ENCODE measurements at places on chromosomes 5 and 9.
A peak's percentile ranks its signal among the peaks of the same experiment; 100 is the strongest.

- DNase-seq = no peak
Measured at GRCh38 chr9:121278477-121279261, 10.7 kb downstream of the GSN start.

DNA sequence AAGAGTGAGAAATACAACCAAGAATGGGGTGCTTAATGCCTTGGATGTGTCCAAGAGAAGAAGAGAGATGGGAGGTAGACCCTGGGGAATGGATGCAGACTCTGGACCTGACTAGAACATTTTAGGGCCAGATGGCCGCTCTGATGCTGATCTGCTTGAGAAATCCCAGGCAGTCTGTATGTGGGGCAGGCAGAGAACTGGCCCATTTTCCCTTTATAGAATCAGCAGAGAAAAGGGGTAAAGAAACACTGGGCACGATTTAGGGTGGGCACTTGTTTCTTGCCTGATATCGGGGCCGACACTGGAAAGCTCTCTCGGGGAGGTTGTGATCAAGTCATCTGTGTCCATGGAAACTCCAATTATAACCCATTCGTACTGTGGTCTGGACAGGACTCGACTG is 118.5 kb upstream of the FSTL4 start:
- DNase-seq = no peak

- DNase-seq = no peak
Measured at GRCh38 chr5:91125916-91126315, 257.2 kb downstream of the ARRDC3 start.

DNA sequence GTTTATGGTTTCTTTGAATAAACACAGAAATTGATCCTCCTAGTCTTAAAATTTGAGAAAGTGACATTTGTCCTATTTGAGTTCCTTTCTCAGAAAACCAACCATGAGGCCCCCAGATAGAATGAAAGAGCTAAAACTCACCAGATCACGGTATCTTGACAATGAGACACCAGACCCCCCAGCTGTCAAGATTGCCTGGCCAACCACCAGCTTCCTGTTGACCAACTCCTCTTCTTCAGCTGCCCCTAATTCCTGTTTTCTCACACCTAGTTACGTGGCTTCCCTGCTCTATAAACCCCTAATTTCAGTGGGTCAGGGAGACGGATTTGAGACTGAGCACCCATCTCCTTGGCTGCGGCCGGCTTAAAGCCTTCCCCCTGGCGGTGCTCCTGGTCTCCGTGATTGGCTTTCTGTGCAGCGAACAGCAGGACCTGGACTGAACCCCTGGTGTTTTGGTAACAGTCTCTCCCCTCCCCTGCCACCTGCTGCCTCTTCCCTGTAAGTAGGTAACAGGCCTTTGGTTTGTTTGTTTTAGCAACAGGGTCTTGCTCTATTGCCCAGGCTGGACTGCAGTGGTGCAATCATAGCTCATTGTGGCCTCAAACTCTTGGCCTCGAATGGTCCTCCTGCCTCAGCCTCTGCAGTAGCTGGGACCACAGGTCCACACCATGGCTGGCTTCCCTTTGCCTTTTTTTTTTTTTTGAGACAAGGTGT is 4.8 kb upstream of the ENTPD2 start:
- no peak for DNase-seq

DNA sequence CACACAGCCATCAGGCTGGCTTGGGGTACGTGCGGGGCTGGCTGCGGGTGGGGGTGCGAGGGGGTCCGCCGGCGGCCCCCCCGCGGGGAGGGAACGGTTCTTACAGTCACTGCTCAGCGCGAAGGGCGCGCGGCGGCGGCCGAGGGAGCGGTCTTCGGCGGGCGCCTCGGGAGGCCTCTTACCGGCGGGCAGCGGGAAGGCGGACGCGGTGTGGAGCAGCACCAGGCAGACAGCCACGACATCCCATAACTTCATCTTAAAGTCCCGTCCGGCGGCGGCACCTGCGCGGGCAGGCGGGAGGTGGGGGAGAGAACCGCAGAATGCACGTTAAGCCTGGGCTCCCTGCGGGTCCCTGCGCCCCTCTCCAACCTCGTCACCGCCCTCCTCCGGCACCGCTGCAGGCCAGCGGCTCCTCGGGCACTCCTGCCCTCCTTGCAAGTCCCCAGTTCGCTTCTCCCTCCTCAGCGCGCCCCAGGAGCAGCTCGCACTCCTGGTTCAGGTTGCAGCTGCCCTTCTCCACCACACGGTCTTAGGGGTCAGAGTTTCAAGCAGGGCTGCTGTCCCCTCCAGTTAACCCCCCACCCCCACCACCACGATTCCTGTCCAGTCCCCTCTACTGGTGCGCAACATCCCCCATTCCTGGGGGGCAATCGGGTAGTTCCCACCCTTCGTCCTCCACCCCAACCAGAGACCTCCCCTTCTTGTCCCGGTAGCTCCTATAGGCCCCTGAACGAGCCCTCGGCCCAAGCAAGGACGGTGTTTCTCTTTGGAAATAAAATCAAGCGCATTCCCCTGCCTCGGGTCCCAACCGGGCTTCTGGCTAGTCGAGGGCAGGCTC is 5.1 kb downstream of the GDNF start:
- no peak for DNase-seq

GRCh38 chr5:143819716-143820115 is 7.8 kb downstream of the HMHB1 start:
- no peak for DNase-seq

GRCh38 chr9:17005056-17005823 is 129.6 kb upstream of the CNTLN start:
- no peak for DNase-seq

- peak; percentile 56 for DNase-seq
Measured at GRCh38 chr5:124980163-124980941, 233.9 kb upstream of the ZNF608 start.

DNA sequence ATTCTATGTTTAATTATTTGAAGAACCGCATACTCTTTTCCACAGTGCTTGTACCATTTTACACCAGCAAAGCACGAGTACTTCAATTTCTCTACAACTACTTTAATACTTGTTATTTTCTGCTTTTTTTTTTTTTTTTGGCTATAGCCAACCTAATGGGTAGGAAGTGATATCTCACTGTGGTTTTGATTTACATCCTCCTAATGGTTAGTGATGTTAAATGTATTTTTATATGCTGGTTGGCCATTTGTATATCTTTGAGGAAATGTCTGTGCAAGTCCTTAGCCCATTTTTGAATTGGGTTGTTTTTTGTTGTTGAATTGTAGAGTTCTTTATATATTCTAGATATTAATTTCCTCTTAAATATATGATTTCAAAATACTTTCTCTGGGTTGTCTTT is 22.6 kb downstream of the OGN start:
- no peak for DNase-seq

GRCh38 chr5:151719228-151720000 is 32.7 kb upstream of the SPARC start:
- no peak for DNase-seq

GRCh38 chr5:18299166-18299565 is 664.9 kb downstream of the TAF11L14 start:
- no peak for DNase-seq

GRCh38 chr9:72883875-72884274 is 69.0 kb downstream of the ALDH1A1 start:
- no peak for DNase-seq

DNA sequence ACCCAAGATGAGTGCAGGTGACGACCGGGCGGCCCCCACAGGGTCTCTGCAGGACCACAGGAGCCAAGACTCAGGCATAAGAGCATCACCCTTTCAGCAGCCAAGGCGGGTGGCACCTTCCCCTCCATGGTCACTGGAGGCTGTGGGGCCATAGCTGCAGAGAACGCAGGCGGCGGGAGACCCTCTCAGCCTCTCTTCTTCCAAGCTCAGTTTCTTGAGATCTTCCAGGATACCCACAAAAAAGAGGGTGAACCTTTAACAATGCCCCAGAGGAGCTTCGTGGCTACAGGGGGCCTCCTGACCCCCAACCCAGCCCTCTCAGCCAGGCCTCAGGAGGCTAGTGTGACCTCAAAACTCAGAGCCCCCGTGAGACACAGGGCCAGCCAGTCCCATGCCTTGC is 5.8 kb upstream of the TBC1D9B start:
- DNase-seq = no peak

- DNase-seq = no peak
Measured at GRCh38 chr9:32253731-32254130, 130.7 kb upstream of the ACO1 start.

DNA sequence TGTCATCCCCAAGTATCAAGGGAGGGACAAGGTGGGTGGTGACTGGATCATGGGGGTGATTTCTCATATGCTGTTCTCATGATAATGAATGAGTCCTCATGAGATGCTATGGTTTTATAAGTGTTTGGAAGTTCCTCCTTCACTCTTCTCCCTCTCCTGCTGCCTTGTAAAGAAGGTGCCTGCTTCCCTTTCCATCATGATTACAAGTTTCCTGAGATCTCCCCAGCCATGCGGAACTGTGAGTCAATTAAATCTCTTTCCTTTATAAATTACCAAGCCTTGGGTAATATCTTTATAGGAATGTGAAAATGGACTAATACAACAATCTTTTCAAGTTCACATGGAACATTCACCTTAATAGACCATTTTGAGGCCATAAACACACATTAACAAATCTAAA is 21.5 kb upstream of the DOCK2 start:
- no peak for DNase-seq

DNA sequence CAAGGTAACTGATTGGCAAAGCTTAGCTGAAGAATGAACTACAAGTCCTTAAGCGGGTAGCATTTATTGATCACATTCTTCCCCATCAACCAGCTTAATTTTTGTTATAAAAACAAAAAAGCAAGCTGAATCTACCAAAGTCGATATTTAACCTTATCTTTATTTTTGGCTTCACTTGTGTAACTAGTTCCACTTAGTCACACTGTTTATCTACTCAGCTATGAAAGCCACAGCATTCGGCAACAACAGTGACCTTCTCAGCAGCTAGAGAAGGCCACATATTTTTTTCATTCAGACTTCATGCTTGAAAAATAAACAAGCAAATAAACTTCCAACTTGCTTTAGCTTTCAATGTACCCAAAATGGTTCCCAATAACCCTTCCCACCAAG is 69.4 kb downstream of the KLHL3 start:
- DNase-seq = no peak

DNA sequence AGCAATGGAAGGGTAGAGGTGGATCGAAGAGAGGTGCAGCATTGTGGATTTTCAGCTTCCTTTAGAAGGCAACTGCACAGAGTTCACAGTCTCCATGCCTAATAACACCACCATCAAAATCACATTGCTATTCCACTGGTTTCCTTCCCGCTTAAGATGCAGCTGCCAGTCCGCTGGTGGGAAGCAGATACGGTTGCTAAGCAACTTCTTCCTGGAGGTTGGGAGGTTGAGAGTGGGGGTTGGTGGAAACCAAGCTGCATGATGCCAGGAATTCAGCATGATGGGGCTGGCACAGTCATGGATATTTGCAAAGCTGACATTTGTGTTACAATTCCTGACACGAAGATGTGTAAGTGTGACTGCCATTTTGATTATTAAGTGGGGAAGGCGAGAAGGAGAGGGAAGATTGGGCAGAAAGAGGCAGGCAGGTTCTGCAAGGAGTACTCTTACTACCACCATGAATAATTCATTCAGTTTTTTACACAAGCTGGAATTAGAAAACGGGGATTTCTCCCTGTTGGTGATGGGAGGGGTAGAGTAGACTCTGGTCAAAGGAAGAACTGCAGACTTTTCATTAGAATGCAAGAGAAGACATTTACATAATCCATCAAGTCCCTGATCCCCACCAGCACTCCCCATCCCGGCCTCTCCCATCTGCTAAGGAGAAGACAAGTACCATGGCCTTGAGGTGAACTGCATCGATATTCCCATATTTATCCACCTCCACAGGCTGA is 87.5 kb downstream of the GLDC start:
- DNase-seq = no peak

DNA sequence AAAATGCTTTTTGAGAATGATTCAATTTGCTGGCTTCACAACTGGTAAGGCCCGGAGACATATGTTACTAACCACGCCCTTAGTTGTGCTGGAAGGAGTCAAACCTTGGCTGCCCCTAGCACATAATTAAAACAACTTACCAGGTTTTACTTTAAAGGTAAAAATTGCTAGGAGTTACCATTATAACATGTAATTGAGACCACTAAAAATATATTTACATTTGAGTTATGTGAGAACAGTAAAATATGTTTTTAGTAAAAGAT is 435.6 kb upstream of the CDH9 start:
- no peak for DNase-seq

DNA sequence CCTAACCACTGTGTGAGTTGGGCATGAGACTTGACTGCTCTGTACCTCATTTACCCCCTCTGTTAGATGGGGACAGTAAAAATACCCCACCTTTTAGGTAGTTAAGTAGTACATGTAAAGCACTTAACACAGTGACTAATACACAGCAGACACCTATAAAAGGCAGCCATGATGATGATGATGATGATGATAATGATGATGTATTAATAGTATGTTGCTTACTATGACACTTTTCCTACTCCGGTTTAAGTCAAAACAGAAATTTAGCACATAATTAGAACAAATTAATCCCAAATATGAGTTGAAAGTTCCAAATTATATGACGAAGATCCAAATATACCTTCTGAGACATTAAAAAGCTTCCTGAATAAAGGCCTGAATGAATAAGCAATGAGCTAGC is 222.1 kb downstream of the GAPVD1 start:
- no peak for DNase-seq

DNA sequence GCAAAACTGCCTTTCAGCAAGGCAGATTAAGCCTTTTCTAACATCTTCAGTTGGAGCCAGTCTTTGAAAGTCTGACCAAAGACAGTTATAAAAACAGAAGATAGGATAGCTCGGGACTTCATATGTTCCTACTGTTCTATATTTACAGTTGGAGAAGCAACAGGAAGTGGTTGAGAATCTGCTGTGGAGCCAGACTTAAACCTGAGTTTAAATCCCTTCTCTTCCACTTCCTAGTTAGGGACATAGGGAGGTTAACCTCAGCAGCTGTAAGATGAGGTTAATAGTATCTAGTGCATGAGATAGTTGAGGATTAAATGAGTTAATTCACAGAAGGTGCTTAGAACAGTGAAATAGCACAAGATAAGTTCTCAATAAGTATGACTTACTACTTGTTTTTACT is 84.5 kb upstream of the FREM1 start:
- DNase-seq = no peak

GRCh38 chr5:95285409-95285755 is 488 bp upstream of the MCTP1 start:
- DNase-seq = no peak

DNA sequence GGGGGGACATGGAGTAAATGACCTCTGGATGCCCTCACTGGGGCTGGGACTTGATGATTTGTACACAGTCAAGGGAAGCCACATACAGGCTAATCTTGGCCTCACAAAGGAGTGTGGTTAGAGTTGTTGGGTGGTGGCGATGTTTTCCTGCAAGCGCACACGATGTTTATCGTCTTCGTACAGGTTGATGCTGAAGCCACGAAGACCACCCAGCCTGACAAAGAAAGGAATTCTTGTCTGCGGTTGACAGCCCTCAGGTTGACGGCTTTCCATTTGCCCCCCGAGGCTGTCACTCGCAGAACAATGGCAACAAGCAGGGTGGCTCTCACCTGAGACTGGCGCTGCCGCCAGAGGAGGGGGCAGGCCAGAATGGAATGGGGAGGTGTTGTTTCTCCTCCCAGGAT is 14.1 kb upstream of the XPA start:
- no peak for DNase-seq

DNA sequence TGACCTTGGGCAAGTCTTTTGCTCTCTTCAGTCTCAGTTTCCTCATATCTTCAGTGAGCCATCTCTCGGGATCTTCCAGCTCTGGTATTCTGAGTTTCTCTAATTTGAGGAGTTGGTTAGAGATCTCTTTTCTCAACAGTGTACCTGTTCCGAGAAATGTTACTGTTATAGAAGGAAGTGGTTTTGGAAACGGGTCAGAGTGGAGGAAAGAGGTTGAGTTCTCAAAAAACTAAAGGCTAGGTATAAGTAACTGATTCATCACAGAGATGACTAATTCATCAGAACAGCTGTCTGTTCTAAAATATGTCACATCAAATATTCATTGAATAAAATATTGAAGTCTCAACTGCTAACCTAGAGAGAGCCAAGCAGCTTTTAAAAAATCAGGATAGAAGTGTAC is 106.6 kb downstream of the PALM2AKAP2 start:
- DNase-seq = no peak
